ENCODE measurements at places on chromosomes 1 and 21. TPM values are rescaled to one million over a fixed set of nuclear protein-coding genes. Genes with fewer than 3 reads are reported as not detected.
A peak's percentile ranks its signal among the peaks of the same experiment; 100 is the strongest.

DNA sequence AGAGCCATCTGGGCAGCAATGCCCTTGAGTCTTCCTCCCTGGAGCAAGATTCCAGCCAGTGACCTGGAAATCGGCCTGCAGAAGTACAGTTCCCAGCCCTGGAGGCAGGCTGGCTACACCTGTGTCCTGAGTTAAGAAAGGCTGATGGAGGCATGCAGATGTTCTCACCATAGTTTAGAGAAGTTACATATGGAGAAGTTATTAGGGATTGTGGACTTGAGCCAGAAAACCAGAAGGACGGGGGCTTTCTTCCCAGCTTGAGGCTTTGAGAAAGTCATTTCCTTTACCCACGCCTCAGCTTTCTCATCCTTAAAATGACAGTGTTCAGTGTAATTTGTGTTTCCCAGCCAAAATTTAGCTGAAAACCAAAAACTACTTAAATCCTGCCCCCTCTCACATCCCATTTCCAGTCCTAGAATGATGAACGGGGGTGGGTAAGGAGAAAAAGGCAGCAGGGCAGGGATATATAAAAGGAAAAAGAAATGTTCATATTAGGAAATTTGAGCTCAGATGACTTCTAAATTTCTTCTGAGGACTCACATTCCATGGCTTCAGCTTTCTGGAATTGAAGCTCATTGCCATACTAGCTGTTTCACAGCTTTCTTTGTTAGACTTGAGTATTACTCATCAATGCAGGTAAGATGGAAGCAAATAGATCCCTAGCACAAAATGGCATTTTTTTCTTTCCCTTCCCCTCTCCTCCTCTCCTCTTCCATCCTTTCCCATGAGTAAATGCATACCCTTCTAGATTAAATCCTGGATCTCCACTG, 14.4 kb upstream of the C8B start:
- DNase-seq = no peak

GRCh38 chr1:113307771-113308445, 82.4 kb upstream of the MAGI3 start:
- no peak for DNase-seq

- DNase-seq = no peak
Measured at GRCh38 chr1:151905070-151905442, 4.3 kb downstream of the THEM4 start.

DNA sequence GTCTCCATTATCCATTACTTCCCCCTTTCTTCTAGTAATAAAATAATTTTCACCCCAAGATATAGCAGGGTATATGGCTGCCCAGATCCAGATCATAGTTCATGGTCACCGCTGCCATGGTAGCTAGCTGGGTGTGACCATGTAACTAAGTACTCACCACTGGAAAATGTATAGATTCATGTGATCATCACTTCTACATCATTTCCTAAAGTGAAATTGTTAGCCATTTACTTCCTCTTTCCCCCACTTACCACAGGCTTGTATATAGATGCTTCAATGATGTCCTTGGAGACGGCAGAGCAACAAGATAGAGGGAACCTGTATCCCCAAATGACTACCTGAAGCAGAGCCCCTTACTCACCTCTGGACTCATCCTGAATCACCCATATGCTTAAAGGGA, 22.7 kb upstream of the EYA3 start:
- DNase-seq = no peak

DNA sequence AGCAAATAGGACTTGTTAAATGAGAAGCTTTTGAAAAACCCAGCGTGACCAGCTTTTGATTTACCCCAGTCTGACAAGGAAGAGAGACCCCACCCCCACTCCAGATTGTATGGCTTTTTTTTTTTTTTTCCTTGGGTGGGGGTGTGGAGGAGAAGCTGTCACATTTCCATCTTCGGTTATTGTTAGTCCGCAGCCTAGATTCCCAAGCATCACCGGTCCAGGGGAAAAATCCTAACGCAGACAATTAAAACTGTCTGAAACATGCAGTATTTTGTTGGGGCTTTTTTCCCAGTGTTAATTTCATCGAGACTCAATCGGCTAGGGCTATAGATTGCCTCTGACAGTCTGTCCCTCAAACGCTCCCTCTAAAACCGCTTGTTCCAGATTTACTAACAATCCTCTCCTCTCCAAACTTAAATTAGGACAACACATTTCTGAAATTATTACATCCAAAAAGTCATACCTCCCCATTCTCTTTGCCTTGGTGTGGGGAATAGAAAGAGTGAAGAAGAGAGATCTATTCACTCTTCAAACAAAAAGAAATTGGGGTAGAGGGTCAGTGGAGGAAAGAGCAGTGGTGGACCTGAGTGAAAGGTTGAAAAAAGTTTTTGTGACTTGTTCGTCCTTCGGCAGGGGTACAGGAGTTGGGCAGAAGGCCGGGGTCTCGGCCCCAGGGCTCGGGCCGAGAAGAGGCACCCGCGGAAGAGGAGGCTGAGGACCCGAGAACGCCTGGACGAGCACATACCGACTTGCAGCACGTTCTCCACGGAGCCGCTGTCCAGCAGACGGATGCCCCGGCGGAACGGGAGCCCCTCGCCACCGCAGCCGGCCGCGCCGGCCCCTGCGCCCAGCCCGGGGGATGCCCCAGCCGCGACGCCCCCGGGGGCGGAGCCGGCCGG, 1.1 kb downstream of the ZSWIM5 start:
- DNase-seq = peak; percentile 34

GRCh38 chr1:161145832-161146231, 7.9 kb upstream of the UFC1 start:
- no peak for DNase-seq

DNA sequence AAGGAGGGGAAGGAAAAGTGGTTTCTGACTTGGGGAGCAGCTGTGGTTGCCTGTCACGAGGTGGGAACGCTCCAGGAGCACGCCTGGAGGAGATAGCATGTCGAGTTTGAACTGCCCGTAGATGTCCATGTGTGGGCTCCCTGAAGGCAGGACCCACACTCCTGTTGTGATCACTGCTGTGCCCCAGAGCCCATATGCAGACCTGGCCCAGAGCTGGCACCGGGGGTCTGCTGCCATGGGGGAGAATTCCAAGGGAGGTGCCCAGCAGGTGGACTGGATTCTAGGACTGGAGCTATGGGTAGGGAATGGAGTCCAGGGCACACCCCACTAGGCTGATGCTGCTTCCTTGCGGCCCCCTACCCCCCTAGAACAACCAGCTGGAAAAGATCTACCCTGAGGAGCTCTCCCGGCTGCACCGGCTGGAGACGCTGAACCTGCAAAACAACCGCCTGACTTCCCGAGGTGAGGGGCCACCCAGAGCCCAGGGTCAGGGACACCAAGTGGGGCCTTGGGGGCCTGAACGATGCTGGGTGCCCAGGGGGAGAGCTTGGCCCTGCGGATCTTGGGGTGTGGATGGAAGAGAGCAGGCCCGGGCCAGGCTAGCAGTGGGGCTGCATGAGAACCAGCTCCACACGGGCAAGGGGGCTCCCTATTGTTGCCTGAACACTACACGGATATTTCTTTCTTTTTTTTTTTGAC, 9.3 kb downstream of the PODN start:
- peak; percentile 49 for DNase-seq

DNA sequence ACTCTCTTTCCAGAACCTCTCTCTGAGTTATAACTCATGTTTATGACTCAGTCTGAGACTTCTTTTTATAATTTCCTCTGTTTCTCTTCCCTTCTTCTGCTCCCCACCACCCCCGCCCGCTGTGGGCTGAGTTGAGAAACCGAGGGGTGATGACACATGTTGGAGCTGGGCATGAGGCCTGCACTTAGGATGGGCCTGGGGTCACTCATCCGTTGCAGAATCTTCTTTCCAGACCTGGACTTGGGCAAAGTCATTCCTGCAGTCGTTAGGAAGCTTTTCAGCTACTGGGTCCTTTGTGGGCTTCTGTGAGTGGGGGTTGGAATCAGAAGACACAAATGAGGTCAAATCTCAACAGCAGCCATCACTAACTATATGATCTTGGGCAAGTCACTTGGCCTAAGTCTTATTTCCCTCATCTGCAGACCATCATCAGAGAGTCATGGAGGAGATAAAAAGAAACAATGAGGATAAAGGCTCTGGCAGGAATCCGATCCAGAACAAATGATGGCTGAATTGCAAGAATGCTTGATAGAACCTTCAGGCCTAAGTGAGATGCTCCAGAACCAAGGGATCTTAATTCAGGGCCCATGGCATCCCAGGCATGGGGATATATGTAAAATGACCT, 53.4 kb downstream of the RPS6KA1 start:
- no peak for DNase-seq

GRCh38 chr1:86239894-86240293, 83.3 kb upstream of the COL24A1 start:
- no peak for DNase-seq

DNA sequence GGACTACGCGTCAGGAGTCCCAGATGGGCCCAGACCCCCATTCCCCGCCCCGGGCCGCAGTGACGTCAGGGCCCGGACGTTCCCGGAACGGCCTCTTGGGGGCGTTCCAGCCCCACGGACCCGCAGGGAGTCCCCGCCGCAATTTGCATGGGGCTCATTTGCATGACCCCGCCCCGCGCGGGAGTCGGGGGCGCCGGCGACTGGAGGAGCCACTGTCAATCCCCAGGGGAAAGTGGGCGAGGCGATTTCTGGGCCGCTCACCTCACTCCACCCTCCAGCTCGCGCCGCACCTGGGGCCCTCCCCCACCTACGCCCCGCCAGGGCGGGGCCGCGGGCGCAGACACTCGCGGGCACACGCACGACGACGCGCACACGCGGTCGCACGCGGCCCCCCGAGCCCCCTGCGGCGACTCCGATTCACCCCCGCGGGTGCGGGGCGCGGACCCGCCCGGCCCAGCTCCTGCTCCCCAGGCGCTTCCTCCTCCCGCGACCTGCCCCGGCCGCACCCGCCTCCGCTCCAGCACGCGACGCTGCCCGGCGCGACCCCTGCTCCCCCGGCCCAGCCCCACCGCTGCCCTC, 13.2 kb downstream of the AGRN start:
- DNase-seq = peak; percentile 84

GRCh38 chr21:33249331-33250002, 16.7 kb upstream of the IL10RB start:
- DNase-seq = no peak

GRCh38 chr1:54619749-54620148, 3.6 kb downstream of the FAM151A start:
- DNase-seq = no peak

- no peak for DNase-seq
Measured at GRCh38 chr1:150386592-150386991, 22.6 kb downstream of the RPRD2 start.

DNA sequence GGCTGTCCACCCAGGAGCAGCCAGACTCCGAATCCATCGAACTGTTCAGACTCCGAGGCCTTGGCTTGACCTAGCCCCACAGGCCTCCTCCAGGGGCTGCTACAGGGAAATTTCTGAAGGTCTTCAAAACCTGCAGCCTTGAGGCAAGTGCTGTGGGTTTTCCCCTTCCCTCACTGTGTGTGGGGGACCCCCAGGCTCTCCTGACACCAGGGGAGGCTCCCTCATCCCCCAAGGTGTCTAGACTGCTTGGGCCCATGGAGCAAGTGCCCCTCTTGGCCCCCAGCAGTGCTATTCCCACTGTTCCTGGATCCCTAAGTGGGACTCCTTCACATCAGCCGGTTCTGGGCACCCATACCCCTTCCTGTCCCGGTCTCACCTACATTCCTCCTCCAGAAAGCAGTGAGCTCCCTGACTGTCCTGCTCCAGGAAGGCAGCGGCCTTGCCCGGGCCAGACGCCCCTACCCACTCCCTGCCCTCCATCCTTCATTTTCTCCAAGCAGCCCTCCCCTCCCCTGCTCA, 814 bp downstream of the PAQR7 start:
- no peak for DNase-seq

GRCh38 chr1:42047508-42047880, 105.7 kb upstream of the GUCA2B start:
- no peak for DNase-seq

- no peak for DNase-seq
Measured at GRCh38 chr1:191608367-191608766, 549.9 kb upstream of the RGS18 start.

- DNase-seq = no peak
Measured at GRCh38 chr1:33930346-33931110, 66.6 kb downstream of the HMGB4 start.

- no peak for DNase-seq
Measured at GRCh38 chr1:225674381-225674780, 21.5 kb upstream of the ENAH start.

DNA sequence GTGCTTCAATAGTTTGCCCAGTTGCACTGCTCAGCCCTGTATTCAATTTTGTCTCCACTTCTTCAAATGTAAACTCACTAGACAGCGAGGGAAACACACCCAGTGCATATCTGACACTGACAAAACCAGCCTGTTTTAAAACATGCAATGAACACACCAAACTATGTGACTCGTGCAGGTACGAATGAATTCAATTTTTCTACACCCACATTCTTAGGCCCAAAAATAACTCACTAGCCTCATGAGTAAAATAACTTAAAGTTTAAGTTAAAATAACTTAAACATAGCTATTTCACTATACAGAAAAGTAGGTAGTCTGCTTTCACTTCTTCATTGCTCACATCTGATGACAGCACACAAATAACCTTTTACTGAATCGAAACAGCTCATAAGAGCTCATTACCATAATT, 21.1 kb downstream of the TTC13 start:
- DNase-seq = no peak

DNA sequence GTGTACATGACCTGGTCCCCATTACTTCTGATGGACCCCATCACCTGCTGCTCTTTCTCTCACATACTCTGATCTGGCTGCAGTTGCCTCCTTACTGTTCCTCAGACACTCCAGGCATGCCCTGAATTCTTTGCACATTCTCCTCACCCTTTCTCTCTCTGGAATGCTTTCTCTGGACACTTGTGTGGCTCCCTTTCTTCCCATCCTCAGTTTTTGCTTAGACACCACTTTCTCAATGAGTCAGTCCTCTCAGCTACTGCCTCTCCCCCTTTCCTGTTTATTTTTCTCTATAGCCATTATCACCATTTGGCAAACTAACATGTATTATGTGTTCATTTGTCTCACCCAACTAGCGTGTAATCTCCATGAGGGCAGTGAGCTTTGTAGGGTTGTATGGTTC, 28.1 kb downstream of the PLXNA2 start:
- DNase-seq = no peak

GRCh38 chr1:236429715-236430274, 35.7 kb downstream of the EDARADD start:
- no peak for DNase-seq

MTMR11 gene
- total RNA-seq = 4.5 TPM

TMEM200B gene
- 1.4 TPM for total RNA-seq

SMIM12 gene
- 34.6 TPM for total RNA-seq

C8A gene
- total RNA-seq = not detected

GDAP2 gene
- total RNA-seq = 23.4 TPM

TRIM62 gene
- total RNA-seq = 4.6 TPM

AJAP1 gene
- total RNA-seq = 0.07 TPM

DMRTA2 gene
- not detected for total RNA-seq

CSMD2 gene
- 0.31 TPM for total RNA-seq

FCRL5 gene
- total RNA-seq = 0.32 TPM

ESRRG gene
- total RNA-seq = 31.3 TPM

LIN28A gene
- not detected for total RNA-seq

DNALI1 gene
- 12.5 TPM for total RNA-seq

SYCP1 gene
- total RNA-seq = not detected

TMEM35B gene
- 8.6 TPM for total RNA-seq
